ENCODE measurements at places on chromosomes 4 and X.

GRCh38 chr4:53591372-53591892 is at the start of gene LNX1:
TSS of gene LNX1 (minus strand) at chr4:53591486. CDS start at chr4:53574002, 17,484 bp downstream.
- peak; percentile 22 for DNase-seq

DNA sequence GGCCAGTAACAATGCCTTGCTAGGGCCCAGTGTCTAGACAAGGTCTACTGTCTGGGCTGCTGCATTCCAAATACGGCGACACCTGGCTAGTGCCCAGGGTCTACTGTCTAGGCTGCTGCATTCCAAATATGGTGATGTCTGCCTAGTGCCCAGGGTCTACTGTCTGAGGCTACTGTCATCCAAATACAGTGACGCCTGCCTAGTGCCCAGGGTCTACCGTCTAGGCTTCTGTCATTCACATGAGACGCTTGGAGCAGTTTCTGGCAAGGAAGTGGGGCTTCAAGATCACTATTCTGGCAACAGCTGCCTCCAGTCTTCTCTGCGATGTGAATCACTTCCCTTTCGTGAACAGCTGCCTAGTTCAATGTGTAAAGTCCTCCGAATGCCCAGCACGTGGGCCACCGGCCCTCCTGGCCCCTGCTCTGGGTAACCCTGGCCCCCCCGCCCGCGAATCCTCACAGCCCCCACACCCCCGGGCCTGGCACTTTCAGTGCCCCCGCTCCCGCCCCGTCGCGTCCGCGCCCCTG is 12.7 kb downstream of the ACOX3 start:
- DNase-seq, result peak; percentile 58

GRCh38 chr4:39745920-39746319 is 48.0 kb downstream of the UBE2K start:
- DNase-seq, result no peak

GRCh38 chr4:25303578-25303977 is 9.0 kb upstream of the ZCCHC4 start:
- DNase-seq, result no peak

- DNase-seq, result no peak
These were observed 744.8 kb upstream of the HS3ST1 start for GRCh38 chr4:12173496-12173895.

DNA sequence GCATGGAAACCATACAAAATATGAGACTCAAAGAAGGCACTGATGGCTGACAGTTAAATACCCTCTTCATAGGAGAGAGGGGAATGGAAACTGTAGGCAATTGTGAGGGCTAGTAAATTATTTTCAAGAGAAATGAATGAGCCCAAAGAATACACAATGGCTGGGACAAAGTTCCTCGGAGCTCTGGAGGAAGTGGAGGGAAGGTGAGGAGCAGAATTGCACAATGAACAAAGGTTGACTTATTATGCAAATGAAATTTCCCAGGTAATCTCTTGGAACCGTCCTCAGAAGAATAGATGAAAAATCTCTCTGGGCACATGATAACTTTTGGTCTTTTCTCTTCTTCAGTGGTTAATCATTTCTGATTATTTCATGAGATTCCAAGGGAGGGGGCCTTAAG is 202.6 kb upstream of the VCX start:
- no peak for DNase-seq

DNA sequence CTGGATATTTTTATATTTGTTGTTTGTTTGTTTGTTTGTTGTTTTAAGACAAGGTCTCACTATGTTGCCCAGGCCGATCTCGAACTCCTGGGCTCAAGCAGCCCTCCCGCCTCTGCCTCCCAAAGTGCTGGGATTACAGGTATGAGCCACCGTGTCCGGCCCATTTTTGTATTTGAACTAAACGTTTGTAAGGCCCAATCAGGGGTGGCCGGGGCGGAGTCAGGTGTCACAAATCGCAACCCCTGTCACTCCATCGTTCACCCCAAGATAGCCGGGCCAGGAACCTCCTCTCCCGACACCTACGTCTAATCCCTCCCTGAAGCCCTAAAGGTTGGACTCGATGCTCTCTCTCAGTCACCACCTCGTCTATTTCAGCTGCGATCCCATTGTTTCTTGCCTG is 722 bp upstream of the EFHC2 start:
- no peak for DNase-seq

DNA sequence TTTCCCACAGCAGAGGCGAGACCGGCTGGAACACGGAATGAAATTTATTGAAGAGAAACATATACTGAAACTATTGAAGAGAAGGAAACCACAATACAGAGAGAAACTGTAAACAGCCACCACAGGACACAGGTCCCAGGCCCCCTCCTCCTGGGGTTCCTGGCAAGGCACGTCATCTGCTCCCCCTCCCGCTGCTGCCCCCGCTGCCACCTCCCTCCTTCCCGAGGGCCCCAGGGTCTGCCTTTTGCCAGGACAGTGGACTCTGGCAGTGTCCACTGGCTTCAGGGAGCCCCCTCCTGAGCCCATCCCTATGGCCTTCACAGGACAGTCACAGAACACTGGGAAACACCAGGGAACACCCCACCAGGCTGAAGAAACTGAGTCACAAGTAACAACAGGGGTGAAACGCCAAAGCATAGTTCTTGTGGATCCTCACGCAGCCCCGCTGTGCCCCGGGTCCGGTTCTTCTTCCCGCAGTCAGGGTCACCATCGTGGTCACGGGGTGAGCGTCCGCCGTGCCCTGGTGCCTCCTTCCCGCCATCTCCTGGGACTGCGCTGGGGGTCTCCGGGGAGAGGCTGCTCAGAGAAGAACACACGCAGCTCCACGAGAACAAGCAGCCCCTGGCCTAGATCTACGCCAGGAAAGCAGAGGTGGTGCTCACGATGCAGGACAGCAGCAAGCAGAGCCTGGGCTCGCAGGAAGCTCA is 5.4 kb downstream of the PNMA6E start:
- DNase-seq, result no peak

- DNase-seq, result no peak
These were observed 68.4 kb downstream of the NSG1 start for GRCh38 chr4:4455210-4455865.

GRCh38 chr4:45741897-45742296 is 382.0 kb downstream of the GABRG1 start:
- no peak for DNase-seq

DNA sequence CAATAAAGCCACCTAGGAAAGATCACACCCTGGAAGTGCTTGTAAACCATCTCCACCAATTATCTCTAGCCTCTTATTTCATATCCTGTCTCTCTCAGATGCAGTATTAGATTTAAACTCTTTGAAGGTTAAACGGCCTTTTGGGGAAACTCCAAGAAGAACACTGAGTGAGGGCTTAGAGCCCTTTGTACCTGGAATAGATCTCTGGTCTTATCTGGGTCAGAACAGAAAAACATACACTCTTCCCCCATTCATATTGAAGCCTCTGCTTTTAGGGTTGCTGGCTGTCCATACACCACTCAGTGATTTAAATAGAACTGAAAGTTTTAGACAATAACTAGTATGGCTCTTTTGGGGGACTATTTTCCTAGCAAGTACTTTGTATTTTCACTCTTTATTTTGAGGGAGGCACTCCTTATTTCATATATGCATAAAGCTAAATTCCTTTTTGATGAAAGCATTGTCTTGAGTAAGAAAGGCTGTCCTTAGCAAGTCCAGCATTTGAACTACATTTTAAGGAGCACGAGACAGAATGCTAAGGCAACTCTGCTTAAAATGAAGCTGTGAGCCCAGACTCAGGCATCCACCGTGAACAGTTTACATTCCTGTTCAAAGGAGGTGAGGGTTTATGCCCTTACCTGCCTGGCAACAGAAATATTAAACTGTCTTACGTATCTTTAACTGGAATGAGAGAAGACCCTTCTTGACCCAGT is 17.4 kb downstream of the YY2 start:
- no peak for DNase-seq

DNA sequence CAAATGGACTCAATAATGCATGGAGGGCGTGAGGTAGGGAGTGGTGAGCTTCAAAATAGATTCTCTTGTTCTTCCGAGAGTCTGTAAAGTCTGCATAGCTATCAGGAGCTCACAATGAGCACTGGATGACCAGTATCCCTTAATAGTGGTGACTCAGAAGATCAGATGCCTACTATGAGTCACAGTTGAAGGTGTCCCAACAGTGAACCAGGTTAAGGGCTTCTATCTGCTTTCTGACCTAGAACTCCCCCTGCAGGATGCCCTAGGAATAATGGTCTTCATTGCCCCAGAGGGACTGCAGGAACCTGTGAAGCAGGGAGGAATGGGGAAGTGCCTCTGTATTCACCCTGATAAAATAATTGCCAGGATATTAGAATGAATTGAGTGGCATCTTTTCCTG is 22.1 kb downstream of the DGKK start:
- peak; percentile 39 for DNase-seq

DNA sequence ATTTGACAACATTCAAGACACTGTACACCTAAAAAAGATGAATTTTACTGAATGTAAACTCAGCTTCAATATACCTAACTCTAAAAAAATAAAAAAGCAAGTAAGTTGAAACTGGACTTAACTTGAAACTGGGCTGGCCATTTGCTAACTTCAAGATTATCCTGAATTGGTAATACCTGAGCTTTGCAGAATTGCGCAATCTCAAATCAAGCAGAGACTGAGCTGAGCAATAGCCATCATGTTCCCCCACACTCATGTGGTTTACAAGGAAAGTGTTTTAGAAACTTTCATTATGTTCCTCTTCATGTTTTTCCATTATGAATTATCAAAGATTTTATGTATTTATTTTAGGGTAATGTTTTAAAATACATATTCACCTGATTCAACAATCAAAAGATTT is 38.7 kb downstream of the ANXA5 start:
- DNase-seq, result no peak

DNA sequence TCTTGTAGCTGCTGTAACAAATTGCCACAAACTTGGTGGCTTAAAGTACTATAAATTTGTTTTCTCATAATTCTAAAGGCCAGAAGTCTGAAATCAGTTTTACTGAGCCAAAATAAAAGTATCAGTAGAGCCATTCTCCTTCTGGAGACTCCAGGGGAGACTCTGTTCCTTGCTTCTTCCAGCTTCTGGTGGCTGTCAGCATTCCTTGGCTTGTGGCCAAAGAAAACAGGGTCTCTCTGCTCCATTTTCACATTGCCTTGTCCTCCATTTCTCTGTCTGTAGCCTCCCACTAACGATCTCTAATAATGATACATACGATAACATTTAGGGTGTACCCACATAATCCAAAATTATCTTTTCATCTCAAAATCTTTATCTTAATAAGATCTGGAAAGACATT is 200.4 kb downstream of the MAB21L2 start:
- DNase-seq, result no peak

- peak; percentile 50 for DNase-seq
These were observed 748 bp downstream of the CFP start for GRCh38 chrX:47628982-47629381.

DNA sequence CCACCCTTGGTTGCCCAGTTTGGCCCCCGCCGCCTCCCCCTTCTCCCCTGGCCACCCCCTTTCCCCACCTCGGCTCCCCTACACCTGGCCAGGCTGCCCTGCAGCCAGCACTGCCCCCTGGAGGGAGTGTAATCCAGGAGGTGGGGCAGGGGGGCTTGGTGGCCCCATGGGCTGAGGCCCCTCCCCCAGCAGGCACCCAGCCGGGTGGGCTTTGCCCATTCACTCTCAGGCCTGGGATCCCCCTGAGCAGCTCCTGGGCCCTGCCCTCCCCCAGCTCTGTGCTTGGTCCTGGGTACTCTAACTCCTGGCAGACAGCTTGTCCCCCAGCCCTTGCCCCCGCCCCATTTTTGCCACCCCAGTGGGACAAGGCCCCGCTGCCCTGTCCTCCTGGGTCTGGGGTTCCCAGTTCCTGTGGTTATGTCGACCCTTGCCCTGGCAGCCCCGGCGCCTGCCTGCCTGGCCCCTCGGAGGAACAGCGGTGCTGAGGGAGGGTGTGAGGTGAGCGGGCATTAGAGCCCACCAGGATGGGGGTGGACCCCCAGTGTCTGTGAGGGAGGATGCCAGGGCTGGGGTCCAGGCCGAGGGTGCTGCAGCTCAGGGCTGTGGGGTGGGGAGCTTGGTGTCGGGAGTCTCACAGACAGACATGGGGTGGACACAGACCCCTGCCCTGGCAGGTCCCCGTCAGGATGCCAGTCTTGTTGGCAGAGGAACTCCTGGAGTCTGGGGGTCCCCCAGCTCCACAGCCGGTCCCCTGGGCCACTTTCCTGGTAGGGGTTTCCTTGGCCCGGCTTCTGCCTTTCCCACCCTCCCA is 10.2 kb downstream of the NAT8L start:
- DNase-seq, result no peak

DNA sequence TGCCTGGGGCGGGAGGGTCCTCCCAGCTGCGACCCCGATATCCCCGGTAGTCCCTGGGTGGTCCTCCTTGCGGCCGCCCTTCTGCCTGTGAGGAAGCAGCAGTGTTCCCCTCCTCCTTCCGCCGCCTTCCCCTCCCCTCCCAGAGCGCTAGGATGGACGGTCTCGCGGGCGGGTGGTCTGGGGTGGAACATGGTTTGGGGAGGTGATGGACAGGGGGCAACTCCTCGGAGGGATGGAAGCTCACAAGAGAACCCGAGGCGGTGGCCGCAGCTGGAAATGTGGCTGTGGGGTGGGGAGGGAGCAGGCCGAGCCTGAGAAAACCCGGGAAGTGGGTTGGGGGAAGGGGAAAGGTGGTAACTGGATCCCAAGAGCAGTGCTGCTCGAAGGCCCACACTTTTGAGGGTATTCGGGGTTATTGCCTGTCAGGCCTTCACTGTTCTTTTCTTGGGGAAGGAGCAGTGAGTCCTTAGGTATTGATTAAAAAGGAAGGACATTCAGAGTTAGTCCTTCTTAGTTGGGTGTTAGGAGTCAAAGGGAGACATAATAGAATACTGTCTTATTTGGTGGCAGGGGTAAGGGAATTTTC is 581 bp downstream of the UBE2K start:
- DNase-seq, result no peak

DNA sequence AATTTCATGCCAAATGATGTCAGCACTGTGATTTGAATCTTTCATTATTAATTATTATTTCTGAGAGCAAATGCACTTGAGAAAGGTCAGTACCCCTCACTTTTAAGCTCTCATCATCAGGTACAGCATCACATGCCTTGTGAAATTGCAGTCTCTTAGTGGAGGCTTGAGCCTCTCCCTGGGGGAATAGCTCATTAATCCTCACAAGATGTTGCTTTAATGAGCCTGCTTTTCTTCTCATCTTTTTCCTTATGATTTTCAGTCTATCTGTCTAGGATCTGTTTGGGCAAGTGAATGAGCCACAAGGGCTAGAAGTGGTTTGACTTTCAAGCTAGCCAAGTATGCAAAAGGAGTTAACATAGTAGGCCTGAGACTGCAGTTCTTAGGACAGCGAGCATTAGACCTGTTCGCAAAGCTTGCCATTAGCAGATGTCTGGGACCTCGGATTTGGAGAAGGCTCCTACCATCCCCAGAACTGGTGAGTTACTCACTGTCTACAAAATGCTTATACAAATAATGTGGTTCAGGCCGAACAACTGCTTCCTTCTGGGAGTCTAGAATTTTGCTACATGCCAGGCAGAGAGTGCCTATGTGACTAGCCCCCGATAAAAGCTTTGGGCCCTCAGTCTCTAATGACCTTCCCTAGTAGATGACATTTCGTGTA is 174.5 kb downstream of the IL15 start:
- no peak for DNase-seq

- DNase-seq, result no peak
These were observed 39.4 kb upstream of the PHOX2B start for GRCh38 chr4:41787931-41788330.
